ENCODE measurements at places on chromosomes 7 and 10.

- no peak overlapping the region for H3K27ac ChIP-seq
- H3K4me1 ChIP-seq = no peaks in the 10 kb centered on the region
- DNase-seq = no peak
- H3K36me3 ChIP-seq = no peaks in the 10 kb centered on the region
Measured at GRCh38 chr10:52443419-52444388, 129.6 kb downstream of the DKK1 start.

GRCh38 chr10:46014206-46014605 lies 16.2 kb downstream of the NCOA4 start:
- DNase-seq = no peak
- H3K27me3 ChIP-seq = no peaks in the 10 kb centered on the region
- H3K4me3 ChIP-seq = no peak overlapping the region

GRCh38 chr7:107605218-107605815 lies 25.3 kb downstream of the BCAP29 start:
- H3K36me3 ChIP-seq = peaks cover 7% of the 10 kb centered on the region
- DNase-seq = no peak
- H3K27ac ChIP-seq = no peak overlapping the region
- H3K27me3 ChIP-seq = no peaks in the 10 kb centered on the region
- H3K4me1 ChIP-seq = no peaks in the 10 kb centered on the region

DNA sequence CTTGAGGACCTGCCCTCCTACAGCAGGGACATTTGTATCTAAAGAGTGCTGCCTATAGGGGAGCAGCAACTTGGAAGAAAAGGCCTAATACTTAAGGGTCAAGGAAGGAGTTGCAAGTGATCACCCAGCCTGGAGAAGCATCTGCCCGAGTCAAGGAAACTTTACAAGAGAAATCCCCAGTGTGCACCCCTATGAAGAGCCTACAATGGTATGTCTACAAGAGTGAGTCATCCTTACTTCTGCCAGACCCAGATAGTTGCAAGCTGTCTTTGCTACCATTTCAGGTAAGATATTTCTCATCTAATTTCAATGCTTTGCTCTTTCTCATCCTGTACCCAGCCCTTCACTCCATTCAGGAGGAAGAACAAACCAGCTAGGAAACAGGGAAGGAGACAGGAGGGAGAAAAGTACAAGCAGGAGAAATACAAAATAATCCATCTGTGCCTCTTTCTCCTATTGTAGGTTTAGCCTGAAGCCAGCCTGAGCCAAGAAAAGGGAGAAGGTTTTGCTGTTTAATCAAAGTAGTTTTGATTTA lies 34.4 kb upstream of the AGR3 start:
- no peaks in the 10 kb centered on the region for H3K36me3 ChIP-seq
- no peak overlapping the region for H3K27ac ChIP-seq
- no peak for DNase-seq
- no peaks in the 10 kb centered on the region for H3K4me1 ChIP-seq
- no peak overlapping the region for H3K4me3 ChIP-seq

GRCh38 chr7:49344556-49344955 lies 420.2 kb downstream of the CDC14C start:
- DNase-seq = no peak
- H3K4me3 ChIP-seq = no peak overlapping the region
- H3K27me3 ChIP-seq = no peaks in the 10 kb centered on the region
- no peaks in the 10 kb centered on the region for H3K36me3 ChIP-seq
- no peaks in the 10 kb centered on the region for H3K4me1 ChIP-seq

- H3K36me3 ChIP-seq = no peaks in the 10 kb centered on the region
- H3K27ac ChIP-seq = no peak overlapping the region
- no peak for DNase-seq
- H3K4me3 ChIP-seq = no peak overlapping the region
- H3K27me3 ChIP-seq = peaks cover 4% of the 10 kb centered on the region
Measured at GRCh38 chr7:117759950-117760640, 113.1 kb downstream of the CTTNBP2 start.

DNA sequence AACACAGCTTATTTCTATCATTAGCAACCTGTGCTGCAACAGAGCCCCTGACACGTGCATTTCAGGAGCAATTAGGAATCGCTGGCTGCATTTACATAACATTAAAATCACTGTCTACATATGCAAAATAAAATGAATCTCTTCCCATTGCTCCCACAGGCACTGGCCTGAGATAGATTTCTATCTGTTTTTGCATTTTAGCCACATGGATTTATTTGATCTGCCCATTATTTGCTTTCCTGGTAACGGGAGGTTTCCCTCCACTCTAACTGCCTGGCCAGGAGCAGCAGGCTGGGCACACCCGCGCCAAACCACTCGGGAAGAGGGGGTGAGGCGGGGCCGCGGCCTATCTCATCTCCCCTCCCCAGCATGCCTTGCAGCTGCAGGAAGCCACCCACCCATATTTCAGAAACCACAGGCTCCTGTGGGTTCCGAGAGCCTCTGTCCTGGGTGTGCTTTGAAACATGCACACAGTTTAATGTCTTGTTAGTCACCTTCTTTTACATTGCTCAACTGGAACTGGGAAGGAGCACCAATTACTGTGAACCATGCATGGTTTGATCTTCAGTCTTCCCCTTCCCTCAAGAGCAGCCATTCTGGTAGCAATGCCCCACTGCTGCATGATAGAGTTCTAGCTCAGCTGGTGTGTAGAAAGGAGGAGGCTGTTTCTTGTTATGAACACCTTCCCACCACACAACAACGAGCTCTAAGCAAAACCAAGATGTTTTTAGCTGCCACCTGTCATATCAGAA lies 37.7 kb upstream of the IKZF1 start:
- H3K27me3 ChIP-seq = no peaks in the 10 kb centered on the region
- H3K36me3 ChIP-seq = no peaks in the 10 kb centered on the region
- DNase-seq = peak; percentile 92
- H3K27ac ChIP-seq = peak overlapping the region; percentile 95

- H3K36me3 ChIP-seq = no peaks in the 10 kb centered on the region
- no peak for DNase-seq
- H3K27me3 ChIP-seq = no peaks in the 10 kb centered on the region
- no peak overlapping the region for H3K4me3 ChIP-seq
- no peaks in the 10 kb centered on the region for H3K4me1 ChIP-seq
Measured at GRCh38 chr7:117805241-117805640, 68.0 kb downstream of the CTTNBP2 start.

- DNase-seq = no peak
- no peak overlapping the region for H3K27ac ChIP-seq
- H3K27me3 ChIP-seq = no peaks in the 10 kb centered on the region
Measured at GRCh38 chr10:99698504-99699080, 33.3 kb downstream of the COX15 start.

DNA sequence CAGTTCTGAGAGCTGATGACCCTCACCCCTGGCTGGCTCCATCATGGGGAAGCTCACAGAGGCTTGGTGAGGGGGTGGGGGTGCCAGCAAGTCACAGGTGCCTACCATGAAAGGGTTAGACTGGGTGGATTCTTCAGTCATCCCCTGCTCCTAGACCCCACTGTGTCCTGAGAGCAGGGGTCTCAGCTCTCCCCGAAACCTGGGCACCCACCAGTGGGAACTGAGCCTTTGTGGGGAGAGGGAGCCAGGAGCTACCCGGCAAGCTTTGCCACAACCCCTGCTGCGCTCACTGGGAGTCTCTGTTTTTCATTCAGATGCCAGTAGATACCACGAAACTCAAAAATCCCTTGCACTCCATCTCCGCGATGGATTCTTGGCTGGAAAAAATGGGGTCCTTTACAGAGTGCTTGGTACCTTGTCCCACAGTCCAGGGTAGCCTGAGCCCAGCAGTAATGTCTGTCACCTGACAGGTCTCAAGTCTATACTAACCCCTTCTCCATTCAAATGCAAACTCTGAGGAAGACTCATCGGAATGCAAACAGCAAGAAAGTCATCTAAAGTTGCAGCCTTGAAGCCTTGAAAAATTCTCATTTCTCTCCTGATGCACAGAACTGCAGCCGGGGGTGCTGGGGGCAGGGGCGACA lies 48.9 kb upstream of the ENO4 start:
- H3K27me3 ChIP-seq = peaks cover 7% of the 10 kb centered on the region
- no peak overlapping the region for H3K4me3 ChIP-seq
- H3K4me1 ChIP-seq = no peaks in the 10 kb centered on the region

GRCh38 chr10:124325998-124326636 lies 92.6 kb downstream of the OAT start:
- H3K4me1 ChIP-seq = no peaks in the 10 kb centered on the region
- no peak for DNase-seq
- no peak overlapping the region for H3K27ac ChIP-seq
- H3K36me3 ChIP-seq = no peaks in the 10 kb centered on the region

Data from natural killer cell treated with Interleukin-12 subunit alpha and Interleukin-12 subunit beta and Interleukin-15 and Interleukin-18, amount 100 ng/mL, for 72 hours (primary cell).